Fibroblast of skin of scalp (primary cell): ENCODE measurements at places on chromosomes 7 and 10.
A peak's percentile ranks its signal among the peaks of the same experiment; 100 is the strongest.

GRCh38 chr7:108488768-108489538 is 32.7 kb upstream of the NRCAM start:
- no peak for DNase-seq

DNA sequence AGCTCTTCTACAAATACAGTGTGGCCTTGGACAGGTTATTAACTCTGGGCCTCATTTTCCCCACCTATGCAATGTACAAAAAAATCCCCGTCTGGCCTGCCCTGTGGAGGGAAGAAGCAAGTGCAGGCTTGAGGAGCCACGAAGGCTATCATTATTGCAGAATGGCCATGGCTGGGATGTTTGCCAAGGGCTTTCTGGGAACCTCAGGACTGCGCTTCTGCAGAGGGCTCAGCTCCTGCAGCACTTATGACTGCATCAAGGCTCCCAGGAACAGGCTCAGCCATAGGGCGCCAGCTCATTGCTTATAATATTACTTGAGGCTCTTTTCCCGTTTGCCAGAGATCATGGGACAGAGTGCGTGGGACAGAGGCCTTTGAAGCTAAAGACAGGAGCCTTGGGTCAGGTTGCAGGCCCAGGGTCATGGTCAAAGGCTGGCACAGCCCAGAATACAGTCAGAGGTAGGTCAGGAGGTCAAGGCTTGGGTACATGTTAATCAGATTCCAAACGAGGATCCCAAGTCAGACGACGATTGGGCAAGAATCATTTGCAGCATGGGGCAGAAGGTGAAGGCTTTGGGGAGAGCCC is 20.6 kb upstream of the C10orf105 start:
- DNase-seq, result no peak

- DNase-seq, result no peak
These were observed 146.5 kb downstream of the TMEM178B start for GRCh38 chr7:141220263-141220880.

- DNase-seq, result no peak
These were observed 97.3 kb upstream of the MPP7 start for GRCh38 chr10:28400176-28400575.

DNA sequence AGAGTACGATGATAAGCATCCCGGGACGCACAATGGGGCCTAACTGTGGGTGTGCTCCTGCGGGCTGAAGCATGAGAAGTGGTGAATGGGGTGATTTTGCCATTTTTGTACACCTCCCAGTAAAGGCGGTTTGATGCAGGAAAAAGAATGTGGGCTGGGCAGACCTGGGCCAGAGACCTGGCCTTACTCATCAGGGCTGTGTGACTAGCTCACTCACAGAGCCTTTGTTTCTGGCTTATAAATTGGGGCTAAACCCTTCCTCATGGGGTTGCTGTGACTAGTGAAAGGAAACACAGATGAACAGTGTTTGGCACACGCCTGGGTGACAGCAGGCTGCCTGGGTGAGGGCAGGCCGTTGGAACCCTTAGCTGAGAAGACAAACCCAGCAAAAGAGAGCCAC is 18.0 kb downstream of the RRP12 start:
- no peak for DNase-seq

DNA sequence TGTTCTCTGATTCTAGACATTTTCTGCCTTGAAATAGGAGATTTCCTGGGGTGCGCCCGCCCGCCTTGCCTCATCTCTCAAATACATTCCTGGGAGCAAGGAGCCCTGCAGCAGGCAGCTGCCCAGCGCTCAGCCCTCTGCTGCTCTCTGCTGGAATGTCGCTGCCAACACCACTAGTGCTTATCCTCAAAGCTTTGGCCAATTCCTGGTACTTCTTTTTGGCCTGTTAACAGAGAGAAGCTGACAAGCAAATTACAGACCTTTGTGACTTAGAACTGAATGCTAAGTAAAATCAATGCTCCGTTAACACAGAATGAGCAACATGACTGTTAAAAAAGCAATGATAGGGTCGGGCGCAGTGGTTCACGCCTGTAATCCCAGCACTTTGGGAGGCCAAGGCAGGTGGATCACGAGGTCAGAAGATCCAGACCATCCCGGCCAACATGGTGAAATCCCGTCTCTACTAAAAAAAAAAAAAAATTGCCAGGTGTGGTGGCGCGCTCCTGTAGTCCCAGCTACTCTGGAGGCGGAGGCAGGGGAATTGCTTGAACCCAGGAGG is 41.9 kb upstream of the SYPL1 start:
- peak; percentile 77 for DNase-seq

DNA sequence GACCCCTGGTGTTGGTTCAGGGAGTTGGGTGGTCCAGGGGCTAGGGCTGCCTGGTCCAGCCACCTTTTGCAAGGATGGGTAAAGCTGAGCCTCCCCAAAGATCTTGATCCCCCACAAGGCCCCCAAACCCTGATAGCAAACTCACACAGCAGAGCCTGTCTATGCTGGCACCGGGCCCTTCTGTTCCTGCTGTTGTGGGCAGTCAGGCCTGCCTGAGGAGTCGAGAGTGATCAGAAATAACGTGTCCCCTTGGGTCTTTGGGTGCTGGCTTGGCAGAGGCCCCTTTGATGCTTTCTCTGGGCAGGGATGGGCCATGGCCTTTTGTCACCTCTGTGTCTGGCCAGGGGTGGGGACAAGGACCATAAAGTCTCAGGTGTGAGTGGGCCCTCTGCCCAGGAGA is 715 bp upstream of the MUC12 start:
- DNase-seq, result no peak

- DNase-seq, result no peak
These were observed 147.7 kb upstream of the SLC26A5 start for GRCh38 chr7:103593691-103594090.

- DNase-seq, result no peak
These were observed 9.6 kb upstream of the CFAP46 start for GRCh38 chr10:132951926-132952325.

DNA sequence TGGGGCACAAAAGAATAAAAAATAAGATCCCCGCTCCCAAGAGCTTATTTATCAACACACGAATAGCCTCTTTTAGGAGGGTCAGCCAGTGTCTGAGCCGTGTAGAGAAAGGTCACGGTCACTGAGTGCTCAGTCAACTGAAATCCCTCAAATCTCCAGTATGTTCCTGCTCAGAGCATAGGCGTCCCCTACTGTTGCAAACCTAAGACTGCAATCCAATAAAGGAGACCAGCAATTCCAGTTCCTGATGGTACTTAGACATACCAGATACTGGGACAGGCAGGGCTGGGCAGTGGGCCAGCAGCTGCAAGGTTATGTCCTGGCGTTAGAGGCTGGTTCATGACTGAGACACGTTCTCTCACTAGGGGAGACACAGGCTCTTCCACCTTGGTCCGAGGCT is 93.6 kb downstream of the CACNB2 start:
- no peak for DNase-seq

- DNase-seq, result no peak
These were observed 147.9 kb upstream of the PDE1C start for GRCh38 chr7:32218154-32218467.

- peak; percentile 85 for DNase-seq
These were observed 95.1 kb upstream of the DIP2C start for GRCh38 chr10:784403-785088.

DNA sequence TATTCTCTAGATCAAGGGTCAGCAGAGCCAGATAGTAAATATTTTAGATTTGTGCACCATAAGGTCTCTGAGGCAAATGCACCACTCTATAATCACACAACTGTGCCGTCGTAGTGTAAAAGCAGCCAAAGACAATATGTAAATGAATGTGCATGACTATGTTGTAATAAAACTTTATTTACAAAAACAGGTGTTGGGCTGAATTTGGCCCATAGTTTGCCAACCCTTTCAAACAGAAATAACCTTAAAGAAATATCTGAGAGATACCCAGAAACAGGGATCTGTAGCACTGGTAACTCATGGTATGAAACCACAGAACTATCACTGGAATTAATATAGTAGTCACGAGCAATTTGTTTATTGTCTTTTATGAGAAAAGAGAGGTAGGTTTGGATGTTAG is 86.0 kb downstream of the ARID5B start:
- no peak for DNase-seq

DNA sequence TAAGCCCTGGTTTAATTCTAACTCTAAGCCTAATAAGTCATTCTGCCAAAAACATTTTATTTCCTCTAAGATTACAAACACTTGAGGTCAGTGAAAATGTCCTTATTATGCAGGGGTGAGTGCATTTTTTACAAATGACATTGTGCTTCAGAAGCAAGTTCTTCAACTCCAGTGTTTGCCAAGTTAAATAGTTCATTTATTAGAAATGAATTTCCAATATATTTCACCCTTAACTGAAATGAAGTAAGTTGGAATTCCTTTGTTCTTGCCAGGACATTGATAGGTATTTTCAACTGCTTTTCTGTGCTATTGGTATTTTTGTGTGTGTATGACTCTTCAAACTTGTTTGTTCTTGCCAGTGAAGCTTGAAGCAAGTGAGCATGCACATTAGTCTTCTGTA is 89.5 kb upstream of the CCDC6 start:
- no peak for DNase-seq

GRCh38 chr7:23043441-23043840 is 29.5 kb upstream of the HYCC1 start:
- peak; percentile 39 for DNase-seq

GRCh38 chr7:100544386-100544785 is 5.4 kb downstream of the AGFG2 start:
- DNase-seq, result no peak

- no peak for DNase-seq
These were observed 102.2 kb downstream of the ZNF92 start for GRCh38 chr7:65475734-65476319.

DNA sequence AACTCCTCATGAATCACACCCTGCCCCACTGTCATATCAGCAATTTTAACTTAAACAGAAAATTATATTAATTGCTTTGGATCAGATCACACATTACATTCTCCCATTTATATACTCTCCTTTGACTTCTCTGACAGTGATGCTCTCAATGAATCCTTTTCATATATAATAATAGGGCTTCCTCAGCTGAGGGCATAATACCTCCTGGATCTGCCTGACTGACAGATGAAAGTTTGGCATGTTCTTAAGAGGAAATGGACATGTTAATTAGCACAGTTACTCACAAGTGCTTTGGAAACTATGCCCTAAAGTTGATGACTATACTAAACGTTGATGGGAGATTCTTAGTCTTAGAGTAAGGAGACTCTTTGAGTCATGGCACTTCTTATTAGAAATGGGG is 478.2 kb upstream of the LRRN3 start:
- no peak for DNase-seq

GRCh38 chr7:104929921-104930320 is 84.1 kb upstream of the KMT2E start:
- no peak for DNase-seq

- peak; percentile 46 for DNase-seq
These were observed 494.6 kb upstream of the KLF6 start for GRCh38 chr10:4279655-4280054.

DNA sequence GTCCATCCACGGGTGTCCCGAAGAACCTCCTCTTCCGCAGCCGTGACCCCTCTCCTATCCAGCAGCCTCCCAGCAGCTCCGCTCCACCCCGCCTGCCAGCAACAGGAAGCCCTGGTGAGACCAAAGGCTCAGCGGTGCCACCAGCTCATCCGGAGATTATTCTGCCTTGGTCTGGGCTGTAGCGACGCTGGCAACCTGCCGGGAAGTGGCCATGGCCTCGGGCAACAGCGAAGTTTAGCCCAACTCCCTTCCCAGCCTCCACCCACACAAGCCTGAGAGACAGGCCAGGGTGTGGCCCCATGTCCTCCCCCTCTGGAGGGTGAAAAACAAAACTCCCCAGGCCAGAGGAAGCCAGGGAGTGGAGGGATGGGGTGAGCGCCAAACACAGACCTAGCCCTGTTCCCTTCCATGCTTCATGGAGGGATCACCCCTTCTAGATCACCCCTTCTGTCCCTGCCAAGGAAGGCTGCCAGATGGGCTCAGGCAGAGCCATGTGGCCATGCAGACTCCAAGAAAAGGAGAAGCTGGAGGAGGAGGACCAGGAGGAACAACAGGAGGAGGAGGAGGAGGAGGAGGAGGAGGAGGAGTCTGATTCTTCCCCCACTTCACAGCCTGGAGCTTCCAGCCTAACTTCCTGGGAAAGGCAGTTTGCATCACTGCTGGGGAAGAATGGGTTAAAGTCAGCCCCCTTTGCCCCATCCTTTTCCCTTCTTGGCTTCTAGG is 918 bp downstream of the CALHM2 start:
- DNase-seq, result peak; percentile 66

DNA sequence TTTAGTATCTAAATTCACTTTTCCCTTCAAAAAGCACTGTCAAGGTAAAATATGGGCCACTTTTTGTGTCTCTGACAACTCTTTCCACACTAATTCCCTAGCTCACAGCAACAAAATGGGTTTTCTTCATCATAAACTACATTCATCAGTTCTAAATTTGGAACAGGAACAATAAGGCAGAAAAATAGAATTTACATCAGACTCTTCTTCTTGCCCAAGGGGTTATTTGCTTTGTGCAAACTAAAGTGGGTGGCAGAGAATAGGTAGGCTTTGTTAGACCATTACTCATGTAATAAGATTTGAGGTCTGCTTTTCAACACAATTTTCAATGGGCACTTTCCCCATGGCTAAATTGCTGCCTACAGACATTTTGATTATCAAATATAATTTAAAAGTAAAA is 17.6 kb upstream of the PPP1R17 start:
- no peak for DNase-seq

- no peak for DNase-seq
These were observed 18.6 kb downstream of the GOLGA7B start for GRCh38 chr10:97868134-97868685.

- DNase-seq, result no peak
These were observed 279.1 kb downstream of the BMPER start for GRCh38 chr7:34184466-34184865.

GRCh38 chr7:12769444-12769843 is 82.0 kb downstream of the ARL4A start:
- peak; percentile 13 for DNase-seq

- peak; percentile 60 for DNase-seq
These were observed 301.3 kb upstream of the KLF6 start for GRCh38 chr10:4086131-4086898.

DNA sequence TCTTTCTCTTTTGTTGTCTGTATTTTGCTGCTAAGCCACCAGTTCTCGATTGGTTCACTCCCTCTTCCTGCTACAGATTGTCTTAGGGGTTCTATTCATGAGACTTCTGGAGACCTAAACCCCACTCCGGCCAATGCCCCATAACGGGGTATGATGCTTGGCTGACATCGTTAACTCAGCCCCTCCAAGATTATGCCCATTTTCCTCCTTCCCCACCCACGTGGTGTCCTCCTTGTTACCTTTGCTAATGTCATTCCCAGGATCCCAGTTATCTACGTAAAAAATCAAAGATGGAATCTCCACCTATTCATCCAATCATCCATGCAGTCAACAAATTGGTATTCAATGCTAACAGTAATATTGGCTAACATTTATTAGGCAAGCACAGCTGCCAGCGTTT is 228.3 kb downstream of the CAMK1D start:
- DNase-seq, result no peak

- DNase-seq, result no peak
These were observed 47.1 kb downstream of the COL17A1 start for GRCh38 chr10:104038537-104038936.

- no peak for DNase-seq
These were observed 116.9 kb downstream of the SVOPL start for GRCh38 chr7:138584283-138584682.
